Activated T-cell treated with anti-CD3 and anti-CD28 coated beads, Interleukin-2, amount 50 U/mL, for 4 hours (primary cell): ENCODE measurements at places on chromosomes 13 and 19. TPM values are rescaled to one million over a fixed set of nuclear protein-coding genes. Genes with fewer than 3 reads are reported as not detected.

- DNase-seq: no peak
These were observed 67.5 kb downstream of the LRCH1 start for GRCh38 chr13:46620471-46620870.

- DNase-seq: no peak
These were observed 47.5 kb downstream of the ZNF536 start for GRCh38 chr19:30419568-30420180.

The PRDX2 gene
- total RNA-seq: 224 TPM

- DNase-seq: no peak
These were observed 2.2 kb downstream of the JOSD2 start for GRCh38 chr19:50508843-50509190.

The PEAK3 gene
- not detected for total RNA-seq

DNA sequence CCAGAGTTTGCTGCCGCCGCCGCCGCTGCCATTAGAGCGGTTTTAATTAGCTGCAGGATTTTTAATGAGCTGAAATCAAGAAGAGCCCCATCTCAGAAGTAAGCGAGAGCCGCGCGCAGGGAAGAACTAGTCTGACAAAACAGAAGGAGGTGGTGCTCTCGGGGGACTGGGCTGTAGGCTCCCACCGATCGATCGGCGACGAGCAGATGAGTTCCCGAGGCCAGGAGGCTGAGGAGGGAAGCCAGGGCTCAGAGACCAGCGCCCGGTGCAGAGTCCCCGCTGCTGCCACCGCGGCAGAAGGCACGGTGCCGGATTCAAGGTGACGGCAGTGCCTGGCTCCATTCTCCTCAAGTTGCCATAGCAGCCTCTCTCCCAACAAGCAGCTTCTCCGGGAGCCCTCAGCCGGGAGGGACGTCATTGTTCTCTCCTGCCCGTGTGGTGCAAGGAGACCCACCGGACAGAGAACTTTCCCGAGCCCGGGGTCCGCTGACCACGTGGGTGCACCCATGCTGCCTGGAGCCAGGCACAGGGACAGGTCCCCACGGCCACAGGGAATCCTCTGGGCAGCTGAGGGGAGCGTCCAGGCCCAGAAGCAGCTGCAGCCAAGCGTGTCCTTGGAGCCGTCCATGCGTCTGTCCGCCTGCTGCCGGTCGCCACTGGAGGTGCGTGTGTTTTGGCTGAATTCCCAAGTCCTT is 62.9 kb downstream of the CHST8 start:
- no peak for DNase-seq

- DNase-seq: no peak
These were observed 141.8 kb downstream of the GPC5 start for GRCh38 chr13:91540158-91540736.

DNA sequence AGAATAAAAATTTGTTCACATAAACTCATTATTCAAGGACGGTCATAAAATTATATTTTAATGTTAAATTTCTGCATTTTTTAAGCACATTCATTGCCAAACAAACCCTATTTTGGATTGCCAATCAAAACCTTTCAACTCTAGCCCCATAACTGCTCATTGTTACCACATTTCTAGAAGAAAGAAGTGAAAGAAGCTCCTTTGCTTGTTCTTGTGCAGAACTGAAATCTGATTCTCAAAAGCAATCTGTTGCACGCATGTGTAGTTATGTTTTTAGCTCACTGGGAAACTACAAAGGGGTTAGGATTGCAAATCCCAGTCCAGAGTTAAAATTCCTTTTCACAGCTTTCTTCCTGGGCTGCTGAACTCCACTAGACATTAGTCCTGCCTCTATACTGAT is 109.5 kb upstream of the MIR17HG start:
- no peak for DNase-seq

The HIPK4 gene
- total RNA-seq: 0.08 TPM

The ELSPBP1 gene
- not detected for total RNA-seq

The COX7A1 gene
- total RNA-seq: not detected

The UBE2L5 gene
- not detected for total RNA-seq

GRCh38 chr13:106314417-106314816 is 221.0 kb downstream of the EFNB2 start:
- no peak for DNase-seq

The CELF5 gene
- 0.38 TPM for total RNA-seq

The GDF15 gene
- total RNA-seq: 0.71 TPM

GRCh38 chr13:95226932-95227695 is 74.1 kb downstream of the ABCC4 start:
- no peak for DNase-seq
